Uterus (tissue), 4 donors: ENCODE measurements at places on chromosomes 12 and 14. TPM values are rescaled to one million over a fixed set of nuclear protein-coding genes. Genes with fewer than 3 reads are reported as not detected.

PLEKHA5 gene
- total RNA-seq = 23.6 TPM

B4GALNT3 gene
- total RNA-seq = 2.4 TPM

NPAS3 gene
- total RNA-seq = 15.2 TPM

NOVA1 gene
- 43.1 TPM for total RNA-seq

TPH2 gene
- not detected for total RNA-seq

OR6C2 gene
- not detected for total RNA-seq

P2RX7 gene
- total RNA-seq = 1.0 TPM

A2ML1 gene
- 1.5 TPM for total RNA-seq

AP1G2 gene
- 98.8 TPM for total RNA-seq

MGAT4C gene
- total RNA-seq = under 0.01 TPM
